Upper lobe of left lung (tissue), 6 donors: ENCODE measurements at places on chromosomes 16 and 17.

DNA sequence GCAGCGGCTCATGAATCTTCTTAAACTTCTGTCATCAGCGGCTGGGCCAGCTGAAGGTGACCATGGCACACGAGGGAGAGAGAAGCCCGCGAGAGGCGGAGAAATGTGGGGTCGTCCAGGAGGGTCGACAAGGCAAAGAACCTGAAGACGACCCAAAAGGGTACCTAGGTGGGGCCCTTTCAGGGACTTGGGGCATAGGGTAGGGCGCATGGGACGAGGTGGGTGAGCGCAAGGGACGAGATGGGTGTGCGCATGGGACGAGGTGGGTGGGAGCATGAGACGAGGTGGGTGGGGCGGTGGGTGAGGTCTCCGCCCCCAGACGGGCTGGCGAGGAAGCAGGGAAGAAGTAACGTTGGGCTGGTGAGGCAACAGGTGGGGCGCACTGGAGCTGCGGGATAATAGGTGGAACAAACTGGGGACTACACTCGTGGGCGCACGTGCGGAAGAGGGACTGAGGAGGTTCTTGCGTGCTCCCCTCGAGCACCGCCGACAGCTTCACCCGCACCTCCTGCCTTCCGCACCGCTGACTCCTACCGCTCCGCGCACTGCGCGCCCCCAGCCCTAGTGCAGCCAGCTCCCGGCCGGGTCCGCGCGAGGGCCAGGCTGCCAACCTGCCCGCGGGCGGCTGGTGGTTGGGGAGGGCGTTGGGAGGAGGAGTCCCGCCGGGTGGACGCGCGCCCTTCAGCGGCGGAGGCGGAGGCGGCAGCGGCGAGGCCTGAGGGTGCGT is 23.2 kb upstream of the CRYM start:
- DNase-seq = peak; percentile 82
- H3K27me3 ChIP-seq = no peaks in the 10 kb centered on the region
- peaks cover 23% of the 10 kb centered on the region for H3K4me1 ChIP-seq
- H3K4me3 ChIP-seq = peak overlapping the region; percentile 58
- H3K36me3 ChIP-seq = no peaks in the 10 kb centered on the region

DNA sequence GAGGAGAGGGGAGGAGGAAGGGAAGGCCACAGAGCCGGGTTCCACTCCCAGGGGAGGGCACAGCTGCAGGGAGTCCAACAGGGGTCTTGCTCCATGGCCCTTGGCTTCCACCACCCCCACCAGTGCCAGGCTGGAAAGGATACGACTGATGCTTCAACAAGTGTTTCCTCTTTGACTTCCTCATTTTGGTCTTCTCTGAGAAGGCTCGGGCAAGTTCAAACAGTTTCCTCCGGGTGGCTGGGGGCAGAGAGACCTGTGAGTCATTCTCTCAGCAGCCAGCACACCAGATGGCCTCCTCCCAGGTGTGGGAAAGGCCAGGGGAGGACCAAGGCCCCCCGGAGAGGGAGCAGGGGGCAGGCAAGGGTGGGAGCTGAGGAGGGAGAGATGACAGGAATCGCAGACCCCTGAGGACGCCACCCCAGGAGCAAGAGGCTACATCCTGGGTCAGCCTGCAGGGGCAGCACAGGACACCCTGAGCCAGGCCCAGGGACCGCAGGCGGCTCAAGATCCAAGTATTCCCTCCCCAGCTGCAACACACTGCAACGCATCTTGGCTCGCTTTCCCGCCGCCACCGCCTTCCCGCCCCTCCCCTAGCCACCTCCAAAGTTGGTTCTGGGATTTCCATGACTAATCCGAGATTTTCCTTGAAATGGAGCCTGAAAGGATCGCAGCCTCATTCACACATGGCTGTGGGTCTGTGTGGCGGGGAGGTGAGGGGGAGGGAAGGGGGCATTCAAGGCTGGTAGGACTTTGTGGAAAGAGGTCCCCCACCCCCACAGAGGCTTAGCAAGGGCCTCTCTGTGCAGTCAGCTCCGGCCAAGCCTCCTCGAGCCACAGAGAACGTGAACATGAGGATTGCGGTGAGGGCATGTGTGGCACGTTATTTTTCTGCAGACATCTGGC is 18.4 kb upstream of the MRPS23 start:
- peaks cover 7% of the 10 kb centered on the region for H3K36me3 ChIP-seq
- H3K27ac ChIP-seq = peak overlapping the region; percentile 41
- peaks cover 29% of the 10 kb centered on the region for H3K4me1 ChIP-seq
- DNase-seq = peak; percentile 72

GRCh38 chr17:44914148-44914547 is 1.2 kb downstream of the GFAP start:
- H3K27me3 ChIP-seq = no peaks in the 10 kb centered on the region
- H3K27ac ChIP-seq = no peak overlapping the region
- H3K4me3 ChIP-seq = no peak overlapping the region
- H3K4me1 ChIP-seq = peaks cover 8% of the 10 kb centered on the region

- H3K27ac ChIP-seq = no peak overlapping the region
- DNase-seq = no peak
- no peaks in the 10 kb centered on the region for H3K36me3 ChIP-seq
- H3K4me3 ChIP-seq = no peak overlapping the region
- no peaks in the 10 kb centered on the region for H3K27me3 ChIP-seq
Measured at GRCh38 chr17:67492824-67493517, 115.9 kb downstream of the PITPNC1 start.

DNA sequence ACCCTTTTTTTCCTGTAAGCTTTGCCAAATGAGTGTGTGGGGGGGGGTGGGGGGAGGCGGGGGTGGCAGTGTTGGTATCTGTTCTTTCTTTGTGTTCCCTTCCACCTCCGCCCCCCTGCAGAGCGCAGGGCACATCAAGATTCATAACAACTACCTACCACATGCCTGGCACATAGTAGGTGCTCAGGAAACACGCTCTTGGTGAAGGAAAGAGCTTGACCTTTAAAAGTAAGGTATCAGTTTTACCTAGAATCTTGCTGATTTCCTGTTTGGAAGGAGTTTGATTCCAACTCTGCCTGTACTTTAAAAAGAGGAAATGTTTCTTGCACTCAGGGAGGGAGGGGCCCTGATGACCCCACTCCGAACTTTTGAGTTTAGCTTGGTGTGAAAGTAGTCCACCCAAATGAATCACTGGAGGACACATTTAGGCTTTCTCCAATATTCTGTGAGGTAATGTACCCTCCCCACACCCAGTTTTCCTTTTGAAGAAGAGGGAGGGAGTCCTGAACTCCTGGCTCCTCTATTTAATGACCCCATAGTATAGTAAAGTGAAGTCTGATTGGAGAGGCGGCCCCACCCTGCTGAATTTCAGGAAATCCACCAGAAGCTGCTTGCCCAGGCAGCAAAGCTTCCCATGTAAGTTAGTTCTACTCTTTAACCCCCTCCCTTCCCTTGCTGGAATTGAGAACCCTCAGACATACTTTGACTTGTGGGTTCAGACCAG is 560 bp upstream of the FAM20A start:
- peaks cover 22% of the 10 kb centered on the region for H3K4me1 ChIP-seq
- peak overlapping the region; percentile 69 for H3K4me3 ChIP-seq
- no peaks in the 10 kb centered on the region for H3K36me3 ChIP-seq
- H3K27me3 ChIP-seq = no peaks in the 10 kb centered on the region

- H3K27me3 ChIP-seq = no peaks in the 10 kb centered on the region
- no peak overlapping the region for H3K4me3 ChIP-seq
- no peak for DNase-seq
- no peaks in the 10 kb centered on the region for H3K4me1 ChIP-seq
- no peaks in the 10 kb centered on the region for H3K36me3 ChIP-seq
Measured at GRCh38 chr16:50814541-50814940, 72.7 kb downstream of the CYLD start.

DNA sequence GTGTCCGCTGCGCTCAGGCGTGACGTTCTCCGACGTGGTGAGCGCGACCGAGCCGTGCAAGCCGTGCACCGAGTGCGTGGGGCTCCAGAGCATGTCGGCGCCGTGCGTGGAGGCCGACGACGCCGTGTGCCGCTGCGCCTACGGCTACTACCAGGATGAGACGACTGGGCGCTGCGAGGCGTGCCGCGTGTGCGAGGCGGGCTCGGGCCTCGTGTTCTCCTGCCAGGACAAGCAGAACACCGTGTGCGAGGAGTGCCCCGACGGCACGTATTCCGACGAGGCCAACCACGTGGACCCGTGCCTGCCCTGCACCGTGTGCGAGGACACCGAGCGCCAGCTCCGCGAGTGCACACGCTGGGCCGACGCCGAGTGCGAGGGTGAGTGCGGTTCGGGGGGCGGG is 11.2 kb downstream of the NGFR start:
- H3K36me3 ChIP-seq = no peaks in the 10 kb centered on the region
- peak; percentile 81 for DNase-seq
- no peaks in the 10 kb centered on the region for H3K4me1 ChIP-seq
- H3K27ac ChIP-seq = no peak overlapping the region
- H3K4me3 ChIP-seq = no peak overlapping the region

DNA sequence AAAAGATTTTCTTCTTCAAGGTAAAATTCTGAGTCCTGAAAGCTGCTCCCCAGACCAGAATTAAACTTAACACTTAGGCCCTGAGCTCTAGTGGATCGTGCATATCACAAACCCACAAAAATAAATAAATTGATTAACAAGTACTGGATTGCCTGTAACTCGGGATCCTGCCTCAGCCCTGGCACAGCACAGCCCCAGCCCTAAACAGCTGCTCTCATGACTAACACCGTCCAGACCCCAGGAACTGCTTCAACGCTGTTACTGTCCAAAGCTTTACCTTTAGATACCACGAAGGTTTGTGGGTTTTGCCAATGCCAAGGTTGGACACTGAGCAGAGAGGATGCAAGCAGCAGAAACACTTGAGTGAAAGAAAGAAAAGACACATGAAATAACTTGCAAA is 172.5 kb downstream of the COPRS start:
- no peak overlapping the region for H3K4me3 ChIP-seq
- H3K36me3 ChIP-seq = no peaks in the 10 kb centered on the region
- H3K27ac ChIP-seq = no peak overlapping the region
- DNase-seq = no peak
- H3K27me3 ChIP-seq = no peaks in the 10 kb centered on the region
- no peaks in the 10 kb centered on the region for H3K4me1 ChIP-seq

- H3K4me3 ChIP-seq = no peak overlapping the region
- peaks cover 34% of the 10 kb centered on the region for H3K4me1 ChIP-seq
- peaks cover 18% of the 10 kb centered on the region for H3K36me3 ChIP-seq
- DNase-seq = peak; percentile 75
- no peak overlapping the region for H3K27ac ChIP-seq
Measured at GRCh38 chr16:88746506-88746905, 38.5 kb downstream of the PIEZO1 start.

GRCh38 chr16:29675811-29676643 is 3.0 kb upstream of the QPRT start:
- no peaks in the 10 kb centered on the region for H3K27me3 ChIP-seq
- no peak overlapping the region for H3K27ac ChIP-seq
- H3K36me3 ChIP-seq = no peaks in the 10 kb centered on the region
- H3K4me1 ChIP-seq = peaks cover 11% of the 10 kb centered on the region
- DNase-seq = no peak

DNA sequence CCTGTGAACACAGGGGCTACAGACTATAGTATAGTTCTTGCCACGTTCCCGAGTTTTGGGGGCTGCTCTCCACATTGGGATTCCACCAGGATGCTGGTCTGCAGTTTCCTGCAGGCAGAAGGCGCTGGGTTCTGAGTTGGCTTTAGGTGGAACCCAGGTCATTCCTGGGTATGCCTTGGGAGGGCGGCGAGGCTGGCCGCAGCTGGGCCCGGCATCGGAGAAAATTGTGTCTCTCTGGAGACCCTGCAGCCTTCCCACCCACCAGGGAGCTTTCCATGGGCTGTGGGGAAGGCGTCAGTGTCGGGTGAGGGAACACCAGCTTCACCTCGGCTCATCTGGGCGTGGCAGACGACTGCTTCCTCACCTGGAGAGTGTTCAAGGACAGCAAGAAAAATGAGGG is 183.6 kb downstream of the RAB11FIP4 start:
- H3K27ac ChIP-seq = no peak overlapping the region
- peaks cover 23% of the 10 kb centered on the region for H3K4me1 ChIP-seq
- no peaks in the 10 kb centered on the region for H3K36me3 ChIP-seq
- DNase-seq = peak; percentile 53

DNA sequence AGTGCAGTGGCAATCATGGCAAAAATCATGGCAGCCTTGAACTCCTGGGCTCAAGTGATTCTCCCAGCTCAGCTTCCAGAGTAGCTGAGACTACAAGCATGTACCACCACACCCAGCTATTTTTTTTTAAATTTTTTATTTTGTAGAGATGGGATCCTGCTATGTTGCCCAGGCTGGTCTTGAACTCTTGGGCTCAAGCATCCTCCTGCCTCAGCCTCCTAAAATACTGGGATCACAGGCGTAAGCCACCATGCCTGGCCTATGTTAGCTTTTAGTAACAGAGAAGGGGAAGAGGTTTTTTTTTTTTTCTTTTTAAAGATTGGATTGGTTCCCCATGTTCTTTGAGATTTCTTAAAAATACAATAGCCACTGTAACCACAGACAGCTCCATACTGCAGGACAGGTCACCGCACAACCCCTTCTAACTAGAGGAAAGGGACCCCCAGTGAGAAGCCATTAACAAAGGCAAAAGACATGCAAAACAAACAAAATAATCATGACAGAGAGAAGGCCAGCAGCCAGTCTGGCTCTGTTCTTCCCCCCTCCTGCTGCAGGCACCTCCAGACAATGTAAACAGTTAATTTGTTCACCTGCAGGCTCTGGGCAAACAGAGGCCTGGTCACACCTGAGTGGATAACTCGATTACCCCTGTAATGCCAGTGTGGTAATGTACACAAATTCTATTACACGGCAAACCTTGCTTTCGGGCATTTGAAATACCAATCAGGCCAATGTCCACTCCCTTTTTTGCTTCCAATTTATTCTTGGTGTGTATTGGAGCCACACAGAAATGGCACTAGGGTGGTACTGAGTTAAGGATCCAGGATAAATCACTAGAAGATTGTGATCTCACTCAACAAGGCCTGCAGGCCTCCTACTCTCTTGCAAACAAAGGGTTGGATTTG is 52.9 kb downstream of the SNX11 start:
- H3K27me3 ChIP-seq = no peaks in the 10 kb centered on the region
- H3K27ac ChIP-seq = no peak overlapping the region
- H3K36me3 ChIP-seq = no peaks in the 10 kb centered on the region

GRCh38 chr16:56244612-56245011 is 53.3 kb downstream of the GNAO1 start:
- no peak for DNase-seq
- H3K36me3 ChIP-seq = no peaks in the 10 kb centered on the region
- no peak overlapping the region for H3K27ac ChIP-seq
- H3K27me3 ChIP-seq = no peaks in the 10 kb centered on the region

- H3K27ac ChIP-seq = no peak overlapping the region
- H3K4me1 ChIP-seq = peaks cover 15% of the 10 kb centered on the region
- no peak overlapping the region for H3K4me3 ChIP-seq
- H3K27me3 ChIP-seq = no peaks in the 10 kb centered on the region
- H3K36me3 ChIP-seq = no peaks in the 10 kb centered on the region
Measured at GRCh38 chr16:50021544-50021943, 3.5 kb upstream of the CNEP1R1 start.
